ENCODE measurements at places on chromosomes 2 and 18.

DNA sequence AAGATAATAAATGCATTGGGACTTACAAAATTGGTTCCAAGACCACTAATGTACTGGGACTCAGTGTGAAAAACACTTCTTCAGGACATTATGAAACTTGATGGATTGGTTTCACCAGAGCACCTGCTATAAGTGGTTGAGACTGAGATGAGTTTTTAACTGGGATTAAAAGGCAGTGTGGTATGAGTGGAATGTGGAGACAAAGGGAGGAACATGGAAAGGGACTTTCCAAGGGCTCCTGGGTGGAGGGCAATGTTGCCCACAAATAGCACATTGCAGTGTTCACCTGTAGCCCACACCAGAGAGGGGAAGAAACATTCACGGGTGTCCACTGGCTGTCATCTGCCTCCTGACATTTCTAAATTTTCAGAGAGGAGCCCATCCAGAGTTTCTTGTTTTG lies 253.3 kb upstream of the TANK start:
- DNase-seq = no peak

DNA sequence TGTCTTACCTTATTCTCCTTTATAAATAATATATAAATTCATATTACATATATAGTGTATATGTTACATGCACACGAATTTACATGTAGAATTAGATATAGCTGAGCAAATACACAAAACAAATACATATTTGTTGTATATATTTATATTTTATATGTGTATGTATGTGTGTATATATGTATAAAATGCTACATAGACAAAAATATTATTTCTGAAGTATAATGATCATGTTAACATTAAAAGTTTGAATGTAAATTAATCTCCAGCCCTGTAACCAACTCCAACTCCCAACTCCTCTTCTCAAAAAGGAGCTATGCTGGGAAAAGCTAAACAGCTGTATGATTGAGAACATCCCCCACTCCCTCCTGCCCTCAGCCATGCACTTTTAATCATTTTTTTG lies 42.7 kb upstream of the RND3 start:
- no peak for DNase-seq

GRCh38 chr2:30883184-30883583 lies 75.9 kb upstream of the CAPN13 start:
- no peak for DNase-seq

DNA sequence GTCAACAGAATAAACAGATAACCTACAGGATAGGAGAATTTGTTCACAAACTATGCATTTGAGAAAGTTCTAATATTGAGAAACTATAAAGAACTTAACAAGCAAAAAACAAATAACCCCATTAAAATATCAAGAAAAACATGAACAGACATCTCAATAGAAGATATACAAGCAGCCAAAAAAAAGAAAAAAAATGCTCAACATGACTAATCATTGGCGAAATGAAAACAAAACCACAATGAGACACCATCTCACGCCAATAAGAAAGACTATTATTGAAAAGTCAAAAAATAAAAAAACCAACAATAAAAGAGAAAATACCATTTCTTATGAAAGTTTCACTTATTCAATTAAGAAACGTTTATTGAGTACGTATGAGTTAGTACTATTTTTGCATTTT lies 800.5 kb downstream of the CBLN2 start:
- no peak for DNase-seq

- no peak for DNase-seq
Observed at GRCh38 chr2:127700527-127701192, 637 bp upstream of the SFT2D3 start.

DNA sequence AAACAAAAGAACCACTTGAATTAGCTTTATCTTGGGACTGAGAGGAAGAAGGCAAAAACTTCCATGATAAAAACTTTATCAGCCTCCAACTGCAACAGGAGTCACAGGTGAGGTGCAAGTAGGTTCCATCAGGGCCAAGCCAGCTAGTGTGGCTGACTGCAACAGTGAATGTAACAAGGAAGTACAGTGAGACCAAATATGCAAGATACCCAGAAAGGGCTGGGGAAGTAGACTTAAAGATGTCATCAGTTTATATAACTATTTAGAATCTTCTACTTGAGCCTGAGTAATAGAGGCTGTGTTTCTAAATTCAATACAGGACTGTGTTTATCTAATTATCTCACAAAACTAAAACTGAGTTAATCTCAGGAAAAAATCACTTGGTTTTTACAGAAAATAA lies 14.8 kb downstream of the PLEKHM3 start:
- DNase-seq = no peak

DNA sequence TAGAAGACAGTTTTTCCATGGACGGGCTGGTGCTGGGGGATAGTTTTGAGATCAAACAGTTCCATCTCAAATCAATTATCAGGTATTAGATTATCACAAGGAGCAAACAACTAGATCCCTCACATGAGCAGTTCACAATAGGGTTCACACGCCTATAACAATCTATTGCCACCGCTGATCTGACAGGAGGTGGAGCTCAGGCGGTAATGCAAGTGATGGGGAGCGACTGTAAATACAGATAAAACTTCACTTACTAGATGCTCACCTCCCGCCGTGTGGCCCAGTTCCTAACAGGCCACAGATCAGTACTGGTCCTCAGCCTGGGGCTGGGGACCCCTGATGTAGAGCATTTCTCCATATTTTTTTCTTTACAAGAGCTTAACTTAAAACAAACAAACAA lies 203.6 kb downstream of the CDH7 start:
- no peak for DNase-seq

GRCh38 chr2:175852879-175853615 lies 149.0 kb downstream of the LNPK start:
- DNase-seq = no peak

- no peak for DNase-seq
Observed at GRCh38 chr2:100259106-100259505, 63.2 kb downstream of the LONRF2 start.

- no peak for DNase-seq
Observed at GRCh38 chr2:99572373-99573164, 82.8 kb upstream of the REV1 start.

GRCh38 chr18:59932401-59932800 lies 32.6 kb downstream of the PMAIP1 start:
- no peak for DNase-seq

DNA sequence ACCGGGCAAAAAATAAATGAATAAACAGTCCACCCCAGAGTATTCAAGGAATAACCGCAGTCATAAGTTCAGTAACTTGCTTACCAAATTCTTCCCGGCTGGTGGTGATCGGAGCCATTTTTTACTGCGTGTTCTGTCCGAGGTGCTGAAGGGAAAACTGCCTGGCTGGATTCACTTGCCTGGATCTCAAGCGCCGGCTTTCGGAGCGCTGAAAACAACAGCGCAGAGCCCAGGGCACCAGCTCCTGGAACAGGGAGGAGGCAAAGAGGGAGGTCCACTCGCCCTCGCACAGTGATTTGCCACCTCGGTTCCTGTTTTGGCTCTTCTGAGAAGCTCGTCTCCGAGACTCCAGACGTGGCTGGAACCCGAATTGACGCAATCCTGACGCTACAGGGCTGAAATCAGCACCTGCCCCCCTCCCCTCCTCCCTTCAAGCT lies at the start of gene SYT4:
SYT4 (minus strand) TSS at position 327 of the 437 bp plus-strand sequence; CDS start at position 118, 209 bp downstream.
- DNase-seq = no peak

DNA sequence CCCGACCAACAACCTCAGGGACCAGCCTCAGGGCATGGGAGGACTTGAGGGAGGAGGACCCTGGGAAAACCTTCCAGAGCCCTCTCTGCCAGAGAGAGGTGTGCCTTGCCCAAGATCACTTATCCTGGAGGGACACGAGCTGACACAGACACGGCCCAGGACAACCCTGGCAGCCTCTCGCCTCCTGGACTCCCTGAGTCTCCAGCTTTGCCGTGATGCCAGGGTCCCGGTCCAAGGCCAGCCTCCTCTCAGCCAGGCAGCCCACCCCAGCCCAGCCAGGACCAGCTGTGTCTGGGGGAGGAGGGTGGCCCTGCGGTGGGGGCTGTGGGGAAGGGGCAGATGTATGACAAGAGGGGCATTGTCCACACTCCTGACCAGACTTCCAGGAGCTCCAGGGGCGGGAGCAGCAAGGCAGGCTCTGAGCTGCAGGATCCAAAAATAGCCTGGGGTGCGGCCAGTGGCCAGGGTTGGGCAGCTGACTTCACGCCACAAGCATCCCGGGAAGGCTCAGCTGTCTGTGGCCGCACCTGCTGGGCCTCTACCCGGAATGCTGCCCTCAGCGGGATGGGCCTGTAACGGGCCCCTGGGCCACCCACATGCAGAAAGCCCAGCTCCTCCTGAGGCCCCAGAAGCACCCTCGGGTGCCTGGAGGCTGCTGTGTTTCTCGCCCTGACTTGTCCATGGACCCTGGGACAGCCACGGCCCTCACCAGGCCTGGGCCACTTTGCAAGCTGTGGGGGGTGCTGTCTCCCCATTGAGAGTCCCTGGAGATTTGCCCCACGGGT lies 65.5 kb upstream of the GPC1 start:
- DNase-seq = no peak

- DNase-seq = no peak
Observed at GRCh38 chr2:42864641-42865280, 72.4 kb upstream of the HAAO start.

DNA sequence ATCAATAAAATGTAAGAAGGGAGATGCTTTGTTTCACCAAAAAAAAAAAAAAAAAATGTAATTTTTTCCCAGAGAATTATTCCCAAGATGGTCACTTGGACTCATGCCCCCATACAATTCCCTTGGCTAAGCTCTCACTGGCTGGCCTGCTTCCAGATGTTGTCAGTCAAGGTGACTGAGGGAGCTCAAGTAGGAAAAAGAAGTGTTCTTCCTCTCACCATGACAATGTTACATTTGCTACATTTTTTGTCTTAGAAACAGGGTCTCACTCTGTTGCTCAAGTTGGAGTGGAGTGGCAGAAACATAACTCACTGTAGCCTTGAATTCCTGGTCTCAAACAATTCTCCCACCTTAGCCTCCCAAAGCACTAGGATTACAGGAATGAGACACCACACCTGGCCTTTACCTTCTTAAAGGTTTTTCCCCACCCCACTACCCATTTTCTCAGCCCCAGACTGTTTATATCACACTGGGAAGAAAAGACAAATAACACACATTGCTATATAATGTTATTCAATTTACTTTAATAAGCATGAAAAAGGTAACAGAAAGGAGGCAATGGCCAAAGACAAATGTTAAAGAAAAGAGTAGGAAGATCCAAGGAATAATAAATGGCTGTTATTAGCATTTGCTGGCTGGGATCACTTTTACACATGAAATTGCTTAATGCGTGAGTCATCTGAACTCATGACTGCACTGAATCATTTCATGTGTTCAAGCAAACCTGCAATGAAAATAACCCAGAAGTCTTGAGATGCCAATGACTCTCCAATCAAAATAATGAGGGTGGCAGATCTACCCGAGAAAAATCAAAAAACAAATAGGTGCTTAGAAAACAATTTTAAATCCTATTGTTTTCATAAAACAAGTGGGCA lies 45.2 kb downstream of the ACVR1 start:
- no peak for DNase-seq

- no peak for DNase-seq
Observed at GRCh38 chr18:9701609-9702349, 6.3 kb upstream of the RAB31 start.

DNA sequence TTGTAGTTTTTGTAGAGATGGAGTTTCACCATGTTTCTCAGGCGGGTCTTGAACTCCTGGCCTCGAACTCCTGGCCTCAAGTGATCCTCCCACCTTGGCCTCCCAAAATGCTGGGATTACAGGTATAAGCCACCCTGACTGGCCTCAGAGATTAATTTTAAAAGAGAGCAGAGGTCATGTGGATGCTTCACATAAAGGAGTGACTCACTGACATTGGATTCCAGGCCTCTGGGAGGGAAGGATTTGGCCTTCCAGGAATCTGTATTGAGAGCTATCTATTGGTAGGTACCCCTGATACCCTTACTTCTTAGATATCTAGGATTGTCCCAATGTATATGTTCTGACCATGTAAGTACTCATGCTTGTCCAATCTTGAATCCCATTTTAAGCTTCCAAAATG lies 138.4 kb downstream of the FAM161A start:
- no peak for DNase-seq

DNA sequence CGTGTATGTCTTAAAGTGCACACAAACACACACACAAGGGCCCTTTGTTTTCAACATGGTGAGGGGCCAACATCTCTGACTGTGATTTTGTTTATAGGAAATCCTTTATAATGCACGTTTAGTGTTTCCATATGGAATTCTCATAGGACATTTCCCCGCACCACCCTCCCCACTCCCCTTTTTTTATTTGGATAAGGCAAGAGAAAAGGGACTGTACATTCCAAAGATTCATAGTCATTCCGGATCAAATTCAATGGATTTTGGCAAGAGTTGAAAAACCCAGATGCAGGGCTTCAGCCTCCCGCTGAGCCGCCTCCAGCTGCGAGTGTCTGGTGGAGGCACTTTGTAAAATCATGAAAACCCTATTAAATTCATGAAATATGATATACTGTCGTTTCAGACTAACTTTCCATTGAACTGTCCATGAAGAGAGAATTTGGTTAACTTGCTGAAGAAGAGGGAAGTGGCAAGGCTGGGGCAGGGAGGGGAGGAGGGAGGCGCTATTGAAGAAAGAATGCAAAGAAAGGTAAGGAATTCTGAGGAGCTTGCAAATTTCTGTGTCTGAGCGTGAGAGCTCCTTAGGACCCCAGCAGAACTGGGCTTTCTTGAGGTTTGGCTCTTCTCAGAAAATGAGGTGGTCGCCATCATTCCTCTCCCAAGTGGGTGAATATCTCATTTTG lies 25.8 kb upstream of the SLC14A2 start:
- no peak for DNase-seq

GRCh38 chr2:239781454-239781853 lies 243.7 kb downstream of the NDUFA10 start:
- DNase-seq = no peak

DNA sequence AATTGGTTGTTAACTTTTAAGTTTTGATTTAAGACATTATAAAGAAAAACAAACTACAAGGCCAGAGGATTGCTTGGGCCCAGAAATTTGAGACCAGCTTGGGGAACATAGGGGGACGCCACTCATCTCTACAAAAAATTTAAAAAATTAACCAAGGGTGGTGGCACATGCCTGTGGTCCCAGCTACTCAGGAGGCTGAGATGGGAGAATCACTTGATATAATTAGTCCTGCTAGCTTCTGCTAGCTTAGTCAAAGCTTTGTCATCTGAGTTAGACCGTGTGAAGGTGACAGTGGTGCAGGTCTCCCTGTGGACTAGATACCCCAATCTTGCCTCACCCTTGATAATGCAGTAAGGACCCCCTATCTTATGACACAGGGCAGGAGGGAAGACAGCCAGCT lies 6.0 kb upstream of the ZNF396 start:
- DNase-seq = no peak

GRCh38 chr18:59900222-59901128 lies 679 bp downstream of the PMAIP1 start:
- DNase-seq = no peak

GRCh38 chr2:23761638-23762037 lies 165.3 kb downstream of the ATAD2B start:
- DNase-seq = no peak

- no peak for DNase-seq
Observed at GRCh38 chr18:37742436-37742835, 176.8 kb upstream of the CELF4 start.

GRCh38 chr2:217802876-217803652 lies 199.7 kb downstream of the TNS1 start:
- DNase-seq = no peak
